ENCODE measurements at places on chromosomes 5 and 9.
A peak's percentile ranks its signal among the peaks of the same experiment; 100 is the strongest.

GRCh38 chr5:152883066-152883775, 478.1 kb upstream of the NMUR2 start:
- no peak for DNase-seq

DNA sequence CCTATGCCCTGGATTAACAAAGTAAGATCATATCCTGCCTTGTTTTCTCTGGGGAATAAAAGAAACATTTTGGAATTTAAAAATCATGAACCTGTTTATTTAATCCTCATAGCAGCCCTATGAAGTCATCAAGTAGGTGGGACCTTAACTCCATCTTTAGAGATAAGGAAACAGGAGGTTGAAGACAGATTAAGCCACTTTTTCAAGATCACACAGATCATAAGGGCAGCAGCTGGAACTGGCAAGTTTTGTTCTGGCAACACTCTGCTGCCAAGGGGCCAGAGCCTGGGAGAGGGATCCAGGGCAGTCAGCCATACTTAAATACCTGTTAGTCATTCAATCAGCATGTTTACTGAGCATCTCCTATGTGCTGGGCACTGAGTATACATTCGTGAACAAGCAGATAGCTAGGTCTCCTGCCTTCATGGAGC, 63.7 kb downstream of the SLC1A1 start:
- DNase-seq = no peak

DNA sequence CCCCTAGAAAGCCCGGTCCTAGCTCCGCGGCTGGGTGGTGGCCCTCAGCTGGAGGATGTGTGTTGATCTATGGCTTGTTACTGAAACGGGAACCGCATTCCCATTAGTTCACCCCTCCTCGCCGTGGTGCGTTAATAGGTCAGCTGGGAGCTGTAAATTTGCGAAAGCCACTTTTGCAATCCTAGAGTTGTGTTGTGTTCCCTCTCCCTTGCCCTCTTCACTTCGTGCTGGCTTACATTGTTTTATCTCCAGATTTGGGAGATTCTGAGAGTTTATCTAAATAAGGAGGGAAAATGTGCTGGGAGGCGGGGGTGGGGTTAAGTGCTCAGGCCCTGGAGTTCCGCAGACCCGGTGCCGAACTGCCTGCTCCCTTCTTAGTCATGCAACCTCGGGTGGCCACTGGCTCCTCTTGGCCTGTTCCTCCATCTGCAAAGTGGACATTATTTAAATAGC, 62.8 kb downstream of the HMCN2 start:
- DNase-seq = no peak

DNA sequence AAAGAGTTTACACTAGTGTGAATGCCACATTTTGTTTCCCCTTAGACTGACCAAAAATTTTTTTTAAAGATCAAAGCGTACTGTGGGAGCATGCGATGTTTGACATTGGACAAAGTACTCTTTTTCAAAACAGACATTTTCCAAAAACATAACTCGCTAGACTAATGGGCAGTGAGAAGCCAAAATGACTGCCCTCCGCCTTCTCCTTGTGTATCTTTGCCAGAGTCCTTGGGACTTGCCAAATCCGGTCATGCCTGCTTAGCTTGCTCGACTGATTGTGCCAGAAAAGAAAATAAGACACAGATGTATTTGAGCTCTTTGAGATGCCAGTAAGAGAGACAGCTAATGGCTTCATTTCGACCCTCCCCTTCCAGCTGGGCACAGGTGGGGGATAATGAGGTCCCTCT, 157.5 kb downstream of the MAPKAP1 start:
- DNase-seq = no peak

- peak; percentile 50 for DNase-seq
Observed at GRCh38 chr9:89154651-89155336, 23.8 kb downstream of the SHC3 start.

DNA sequence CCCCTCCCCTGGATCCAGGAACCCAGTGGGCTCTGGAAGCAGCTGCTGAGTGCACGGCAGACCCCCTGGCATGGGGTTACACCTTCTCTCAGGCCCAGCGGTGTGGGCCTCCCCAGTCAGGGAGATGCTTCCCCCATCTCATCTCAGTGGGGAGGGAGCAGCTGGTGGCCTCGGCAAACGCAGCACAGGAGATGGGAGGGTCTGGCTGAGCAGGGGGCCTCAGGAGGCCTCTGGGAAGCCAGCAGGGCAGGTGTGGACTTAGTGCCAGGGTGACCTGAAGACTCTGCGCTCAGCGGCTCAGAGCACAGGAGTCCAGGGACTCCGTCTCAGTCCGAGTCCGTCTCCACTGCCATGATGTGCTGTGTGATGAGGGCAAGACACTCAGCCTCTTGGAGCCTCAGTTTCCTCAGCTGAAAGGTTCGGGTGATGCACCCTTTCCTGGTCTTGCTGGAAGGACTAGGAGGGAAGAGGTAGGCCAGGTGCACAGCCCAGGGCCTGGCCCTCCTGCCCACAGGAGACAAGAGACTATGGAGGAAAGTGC, 100.6 kb downstream of the GTF3C4 start:
- no peak for DNase-seq

DNA sequence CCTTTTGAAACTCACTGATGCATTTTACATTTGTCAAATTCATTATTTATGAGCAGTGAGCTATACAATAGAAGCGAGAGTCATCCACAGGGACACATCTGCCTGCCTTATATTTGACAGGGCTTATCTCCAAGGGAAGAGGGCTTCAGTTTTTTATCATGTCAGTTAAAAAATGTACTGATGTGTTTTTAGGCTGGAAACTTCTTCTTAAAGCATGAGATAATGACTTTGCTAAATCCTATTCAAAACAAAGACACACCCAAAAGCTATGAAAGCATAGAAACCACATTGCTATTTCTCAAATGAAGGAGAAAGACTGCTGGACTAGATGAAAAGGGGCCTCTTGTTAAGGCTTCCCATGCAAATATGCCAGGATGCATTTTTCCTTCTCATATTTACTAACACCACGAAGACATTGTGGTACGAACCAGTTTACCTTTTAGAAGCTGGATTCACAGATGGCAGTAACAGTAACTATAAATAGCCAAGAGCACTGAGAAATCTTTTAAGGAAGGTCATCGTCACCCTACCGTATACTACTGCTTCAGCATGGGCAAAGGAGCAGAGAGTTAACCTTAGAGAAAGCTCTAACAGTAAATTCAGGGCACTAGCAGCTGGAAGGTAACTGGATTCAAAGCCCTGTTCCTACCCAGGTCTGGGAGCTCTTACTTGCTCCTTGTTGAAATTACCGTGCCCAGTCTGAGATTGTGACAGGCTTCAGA, 86.3 kb upstream of the IFNK start:
- DNase-seq = no peak

DNA sequence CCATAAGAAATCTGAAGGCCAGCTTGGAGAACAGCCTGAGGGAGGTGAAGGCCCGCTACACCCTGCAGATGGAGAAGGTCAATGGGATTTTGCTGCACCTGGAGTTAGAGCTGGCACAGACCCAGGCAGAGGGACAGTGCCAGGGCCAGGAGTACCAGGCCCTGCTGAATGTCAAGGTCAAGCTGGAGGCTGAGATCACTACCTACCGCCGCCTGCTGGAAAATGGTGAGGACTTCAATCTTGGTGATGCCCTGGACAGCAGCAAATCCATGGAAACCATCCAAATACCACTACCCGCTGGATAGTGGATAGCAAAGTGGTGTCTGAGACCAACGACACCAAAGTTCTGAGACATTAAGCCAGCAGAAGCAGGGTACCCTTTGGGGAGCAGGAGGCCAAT, 100.5 kb upstream of the MAN2A1 start:
- DNase-seq = no peak

DNA sequence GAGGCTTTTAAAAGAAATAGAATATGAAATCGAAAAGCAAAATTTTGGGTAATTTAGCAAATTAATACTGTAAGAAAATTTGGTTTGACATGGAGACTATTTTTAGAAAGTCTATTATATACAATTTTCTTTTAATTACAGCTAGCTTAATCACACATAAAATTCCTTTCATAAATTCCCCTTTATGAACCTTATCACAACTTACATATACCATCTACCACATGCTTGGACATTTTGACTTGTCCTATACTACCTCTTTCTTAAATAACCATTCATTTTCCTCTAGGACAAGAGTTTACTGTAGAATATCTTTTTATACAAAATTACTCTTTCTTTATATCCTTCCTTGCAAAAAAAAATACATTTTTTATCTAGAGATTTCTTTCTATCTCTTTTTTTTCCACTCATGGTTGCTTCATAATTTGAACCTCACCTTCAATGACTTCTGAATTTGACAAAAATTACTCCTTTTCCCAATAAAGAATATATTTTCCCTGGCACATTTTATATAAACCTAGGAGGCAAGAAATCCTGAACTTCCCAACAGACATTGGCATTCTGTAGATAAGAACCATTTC, 34.0 kb upstream of the SYK start:
- no peak for DNase-seq

DNA sequence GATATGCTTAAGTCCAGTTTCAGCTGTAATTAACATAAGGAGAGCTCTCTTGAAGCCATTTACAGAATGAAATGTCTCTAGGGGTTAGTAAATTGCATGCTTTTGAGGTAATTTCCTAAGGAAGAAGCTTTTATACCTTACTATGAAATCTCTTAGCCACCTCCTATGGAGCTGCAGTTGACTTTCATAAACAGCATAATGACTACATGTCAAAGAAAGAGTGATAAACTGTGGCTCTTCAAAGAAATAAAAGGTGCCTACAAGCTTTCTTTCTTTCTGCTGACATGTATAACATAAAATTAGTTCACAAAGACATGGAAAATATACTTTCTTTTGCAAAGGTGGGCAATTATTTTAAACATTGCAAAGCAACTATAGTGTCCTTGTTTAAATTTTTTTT, 90.8 kb downstream of the TMEM167A start:
- DNase-seq = no peak

- no peak for DNase-seq
Observed at GRCh38 chr5:39019254-39019653, 54.9 kb downstream of the RICTOR start.

DNA sequence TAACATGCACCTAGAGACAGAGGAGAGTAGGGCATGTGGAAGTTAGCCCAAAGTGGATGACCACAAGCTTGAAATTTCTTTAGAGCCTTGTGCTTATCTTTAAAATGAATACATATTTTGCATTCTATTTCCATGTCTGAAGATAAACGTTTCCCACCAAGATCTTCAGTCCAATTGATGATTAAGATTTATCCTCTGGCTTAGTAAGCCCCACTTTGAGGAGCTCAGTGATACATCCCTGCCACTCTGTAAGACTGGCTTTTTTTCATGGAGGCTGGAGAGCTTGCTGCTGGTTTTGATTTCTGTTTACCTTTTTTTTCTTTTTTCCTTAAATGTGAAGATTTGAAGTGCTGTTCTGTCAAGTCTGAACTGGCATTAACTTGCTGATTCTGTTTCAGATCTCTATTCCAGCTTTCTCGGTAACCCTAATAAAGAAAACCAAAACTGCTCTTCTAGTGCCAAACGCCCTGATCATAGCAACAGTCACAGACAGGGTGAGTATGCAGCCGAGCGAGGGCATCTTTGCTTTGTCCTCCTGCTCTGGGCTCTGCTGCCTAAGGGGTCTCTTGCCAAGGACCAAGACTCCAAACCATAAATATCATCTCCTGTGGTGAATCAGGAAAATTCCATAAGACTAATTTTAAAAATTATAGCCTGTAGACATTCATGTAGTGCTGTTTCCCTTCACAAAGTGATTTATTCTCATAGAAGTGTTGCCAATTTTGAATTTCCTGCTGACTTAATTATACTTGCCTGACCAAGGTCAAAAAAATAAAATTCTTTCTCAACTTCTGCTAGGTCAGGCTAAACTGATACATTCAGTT, 54.3 kb downstream of the GRAMD2B start:
- DNase-seq = no peak

DNA sequence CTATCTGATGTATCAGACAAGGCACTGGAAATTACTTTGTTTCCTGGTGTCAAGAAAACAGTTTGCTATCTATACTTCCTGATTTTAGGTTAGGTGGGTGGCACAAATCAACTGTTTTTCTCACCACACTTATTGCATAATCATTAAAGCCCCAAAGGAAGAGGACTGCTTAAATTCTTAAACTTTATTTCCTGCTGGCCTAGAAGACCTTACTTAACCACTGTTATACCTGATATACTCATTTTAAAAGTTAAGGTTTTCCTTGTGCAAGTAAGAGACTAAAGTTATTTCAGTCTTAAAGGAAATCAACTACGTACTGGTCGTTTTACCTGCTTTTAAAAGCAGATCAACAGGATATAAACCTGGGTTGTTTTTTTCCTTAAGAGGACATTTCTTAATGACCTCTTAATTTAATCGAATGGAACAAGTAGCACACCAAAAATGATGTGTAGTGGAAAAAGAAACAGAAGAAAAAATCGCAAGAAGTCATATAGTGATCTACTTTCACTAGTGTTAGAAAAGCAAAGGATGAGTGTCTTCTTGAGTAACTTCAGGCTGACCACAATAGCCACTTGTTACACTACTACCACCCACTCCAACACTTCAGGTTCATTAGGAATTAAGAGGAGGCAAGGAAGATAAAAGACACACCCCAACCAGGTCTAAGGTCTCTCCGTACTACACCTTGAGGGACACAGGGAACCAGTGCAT, 974 bp downstream of the CLINT1 start:
- no peak for DNase-seq

DNA sequence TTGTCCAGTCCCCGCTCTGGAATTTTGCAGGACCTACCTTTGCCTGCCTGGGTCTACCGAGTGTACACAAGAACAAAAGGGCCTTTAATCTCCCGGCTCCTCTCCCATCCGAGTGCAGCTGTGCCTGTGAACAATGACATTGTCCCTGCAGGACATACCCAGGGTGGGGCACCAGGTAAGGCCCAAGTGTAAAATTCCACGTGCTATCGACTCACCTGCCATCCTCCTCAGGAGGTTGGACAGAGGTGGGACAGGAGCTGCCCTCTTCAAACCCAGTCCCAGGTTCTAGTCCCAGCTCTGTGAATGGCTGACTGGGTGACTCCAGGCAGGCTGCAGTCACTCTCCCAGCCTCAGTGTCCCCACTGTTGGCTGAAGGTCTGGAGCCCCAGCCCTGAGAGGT, 159.6 kb upstream of the ALDH1B1 start:
- DNase-seq = no peak

- no peak for DNase-seq
Observed at GRCh38 chr5:76542241-76542640, 81.0 kb downstream of the F2RL2 start.

DNA sequence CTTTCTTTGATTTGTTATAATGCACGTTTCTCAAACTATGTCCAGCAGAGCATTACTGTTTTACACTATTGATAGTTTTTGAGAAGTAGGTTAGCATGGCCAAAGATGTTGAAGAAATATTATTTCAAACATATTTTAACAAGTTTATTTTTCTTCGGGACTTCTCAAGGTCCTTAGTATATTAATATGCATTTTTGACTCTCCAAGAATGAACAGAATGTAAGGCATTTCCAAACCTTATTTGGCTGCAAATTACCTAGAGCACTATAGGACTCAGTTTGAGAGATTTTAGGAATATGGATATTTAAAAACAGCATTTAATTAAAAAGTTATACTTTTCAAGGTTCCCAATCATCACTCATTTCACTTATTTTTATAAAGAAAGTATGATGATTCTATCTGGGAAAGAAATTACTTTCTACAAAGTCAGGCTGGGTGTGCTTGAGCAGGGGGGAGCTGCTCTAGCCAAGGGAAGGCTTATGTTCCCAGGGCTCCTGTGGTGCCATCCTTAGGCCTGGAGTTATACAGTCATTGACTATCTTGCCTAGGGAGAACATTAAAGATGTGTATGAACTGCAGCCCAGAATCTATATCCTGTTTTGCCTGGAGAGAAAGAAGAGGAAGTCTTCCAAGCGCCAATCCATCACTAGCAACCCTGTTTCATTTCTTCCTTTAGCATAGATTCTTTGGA, 27.6 kb upstream of the NREP start:
- DNase-seq = no peak

Measured in stimulated activated CD4-positive, alpha-beta T cell treated with anti-CD3 and anti-CD28 coated beads, Interleukin-1b, Interleukin-23, amount 100 ng/mL, for 48 hours (primary cell).